ENCODE measurements at places on chromosomes 13 and 19. TPM values are rescaled to one million over a fixed set of nuclear protein-coding genes. Genes with fewer than 3 reads are reported as not detected.

Gene DPRX
- total RNA-seq = not detected

Gene BICRA
- 11.6 TPM for total RNA-seq

Gene ACP5
- 4.5 TPM for total RNA-seq

Gene COX6B2
- not detected for total RNA-seq

Gene DMKN
- 7.6 TPM for total RNA-seq

Gene SHISA7
- not detected for total RNA-seq

Gene ZNF599
- total RNA-seq = 3.7 TPM

Gene ZNF667
- 4.9 TPM for total RNA-seq

Gene LILRA2
- total RNA-seq = 5.8 TPM

Gene ZNF730
- total RNA-seq = 0.42 TPM

Gene LRG1
- total RNA-seq = 1.1 TPM

Gene ADPRHL1
- 241 TPM for total RNA-seq

Gene PGLYRP1
- not detected for total RNA-seq

Gene ZNF331
- total RNA-seq = 36.1 TPM

Gene FIZ1
- 14.5 TPM for total RNA-seq

Gene ETFB
- 267 TPM for total RNA-seq

Gene GARIN5A
- total RNA-seq = 1.4 TPM

Gene GYS1
- total RNA-seq = 95.7 TPM

Measured in left cardiac atrium (tissue), 4 donors.